ENCODE measurements at places on chromosomes 4 and X.

- no peak overlapping the region for H3K4me3 ChIP-seq
- no peaks in the 10 kb centered on the region for H3K27me3 ChIP-seq
- no peak for DNase-seq
These were observed 235.3 kb downstream of the TENM3 start for GRCh38 chr4:182478475-182478874.

DNA sequence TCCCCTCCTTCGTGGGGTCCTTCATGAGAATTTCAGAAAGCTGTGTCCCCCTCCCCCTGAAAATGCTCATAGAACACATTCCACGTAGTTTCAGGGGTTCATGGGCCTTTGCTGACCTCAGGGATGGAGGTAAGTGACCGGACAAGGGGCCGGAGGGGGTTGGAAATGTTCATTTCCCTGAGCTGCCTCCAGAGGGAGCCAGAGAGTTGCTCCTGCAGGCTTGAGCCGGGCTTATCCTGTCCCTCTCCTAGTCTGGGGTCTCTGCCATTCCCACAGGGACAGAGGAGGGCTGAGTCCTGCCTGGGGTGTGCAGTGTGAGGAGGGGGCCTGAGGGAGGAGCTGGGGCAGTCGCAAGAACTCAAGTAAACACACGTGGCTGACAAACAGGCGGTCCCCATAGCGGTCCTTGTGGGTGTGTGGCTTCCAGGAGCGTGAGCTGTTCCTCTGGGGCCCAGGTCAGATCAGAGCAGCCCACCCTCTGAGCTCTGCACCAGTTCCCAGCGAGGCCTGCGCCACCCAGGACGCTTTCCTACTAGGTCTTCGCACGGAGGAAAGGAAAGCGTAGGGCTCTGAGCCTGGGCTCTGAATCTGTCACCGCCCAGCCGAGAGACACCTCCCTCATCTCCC, 62.5 kb downstream of the WFS1 start:
- H3K4me3 ChIP-seq: no peak overlapping the region
- no peaks in the 10 kb centered on the region for H3K36me3 ChIP-seq
- DNase-seq: no peak
- H3K4me1 ChIP-seq: no peaks in the 10 kb centered on the region
- H3K27ac ChIP-seq: no peak overlapping the region

DNA sequence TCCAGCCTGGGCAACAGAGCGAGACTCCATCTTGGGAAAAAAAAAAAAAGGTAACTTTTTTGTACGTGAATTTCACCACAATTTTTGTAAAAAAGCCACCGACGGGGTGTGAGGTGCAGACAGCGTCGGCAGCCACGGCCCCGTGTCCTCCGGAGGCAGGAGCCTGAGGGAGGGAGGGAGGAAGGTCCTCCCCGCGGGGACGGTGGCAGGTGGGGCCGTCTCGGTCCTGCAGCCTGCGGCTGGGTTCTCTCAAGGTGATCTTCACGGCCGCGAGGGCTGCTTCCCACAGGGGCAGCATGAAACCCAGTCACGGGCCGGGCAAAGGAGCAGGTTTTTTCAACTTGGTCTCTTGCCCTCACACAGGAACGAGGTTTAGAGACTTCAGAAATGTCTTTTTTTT, 14.0 kb downstream of the PLCXD1 start:
- H3K4me1 ChIP-seq: no peaks in the 10 kb centered on the region
- H3K36me3 ChIP-seq: peaks cover 74% of the 10 kb centered on the region
- DNase-seq: peak; percentile 56

DNA sequence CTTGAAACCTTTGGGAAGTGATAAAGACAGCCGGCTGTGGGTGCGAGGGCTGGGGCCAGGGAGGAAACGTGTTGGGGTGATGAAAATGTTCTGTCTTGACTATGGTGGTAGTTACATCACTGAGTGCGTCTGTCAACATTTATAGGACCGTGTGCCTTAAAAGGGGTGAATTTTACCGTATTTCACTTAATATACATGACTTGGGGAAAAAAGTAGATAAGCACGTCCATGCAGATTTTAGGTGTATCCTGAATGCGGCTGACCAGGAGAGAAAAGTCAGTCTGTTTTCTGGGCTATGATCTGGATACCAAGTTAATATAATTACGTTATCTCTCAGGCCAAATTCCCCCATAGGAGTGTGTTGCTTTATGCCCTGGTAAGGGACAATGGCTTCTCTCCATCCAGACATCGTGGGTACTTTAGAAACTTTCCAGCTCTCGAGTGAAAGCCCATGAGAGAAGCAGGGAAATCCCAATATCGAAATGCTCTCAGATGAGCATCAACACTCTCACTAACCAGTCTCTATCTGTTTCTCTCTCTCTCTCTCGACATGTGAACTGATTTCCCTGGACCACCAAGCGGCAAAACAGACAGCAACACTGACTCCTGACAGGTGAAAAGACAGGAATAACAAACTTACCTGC, 71.5 kb downstream of the IRF2 start:
- H3K4me3 ChIP-seq: no peak overlapping the region
- peaks cover 59% of the 10 kb centered on the region for H3K36me3 ChIP-seq
- peaks cover 39% of the 10 kb centered on the region for H3K4me1 ChIP-seq
- no peak overlapping the region for H3K27ac ChIP-seq
- no peak for DNase-seq

DNA sequence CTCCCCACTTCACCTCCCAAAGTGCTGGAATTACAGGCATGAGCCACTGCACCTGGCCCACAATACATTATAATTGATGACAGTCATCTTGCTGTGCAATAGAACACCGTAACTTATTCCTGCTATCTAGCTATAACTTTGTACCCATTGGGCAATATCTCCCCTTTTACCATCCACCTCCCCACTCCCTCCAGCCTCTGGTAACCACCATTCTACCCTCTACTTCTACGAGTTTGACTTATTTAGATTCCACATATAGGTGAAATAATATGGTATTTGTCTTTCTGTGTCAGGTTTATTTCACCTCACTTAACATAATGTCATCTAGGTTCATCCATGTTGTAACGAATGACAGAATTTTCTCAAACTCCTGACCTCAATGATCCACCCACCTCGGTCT, 8.2 kb upstream of the TEX11 start:
- H3K4me3 ChIP-seq: no peak overlapping the region
- H3K27ac ChIP-seq: no peak overlapping the region
- H3K27me3 ChIP-seq: no peaks in the 10 kb centered on the region
- no peak for DNase-seq
- H3K4me1 ChIP-seq: no peaks in the 10 kb centered on the region

- H3K4me1 ChIP-seq: no peaks in the 10 kb centered on the region
- no peak overlapping the region for H3K27ac ChIP-seq
- no peak overlapping the region for H3K4me3 ChIP-seq
These were observed 148.6 kb downstream of the KIT start for GRCh38 chr4:54806351-54806750.

GRCh38 chrX:68041110-68041509, 392.2 kb downstream of the OPHN1 start:
- DNase-seq: no peak
- no peaks in the 10 kb centered on the region for H3K4me1 ChIP-seq
- H3K27me3 ChIP-seq: no peaks in the 10 kb centered on the region
- H3K36me3 ChIP-seq: no peaks in the 10 kb centered on the region
- H3K27ac ChIP-seq: no peak overlapping the region

DNA sequence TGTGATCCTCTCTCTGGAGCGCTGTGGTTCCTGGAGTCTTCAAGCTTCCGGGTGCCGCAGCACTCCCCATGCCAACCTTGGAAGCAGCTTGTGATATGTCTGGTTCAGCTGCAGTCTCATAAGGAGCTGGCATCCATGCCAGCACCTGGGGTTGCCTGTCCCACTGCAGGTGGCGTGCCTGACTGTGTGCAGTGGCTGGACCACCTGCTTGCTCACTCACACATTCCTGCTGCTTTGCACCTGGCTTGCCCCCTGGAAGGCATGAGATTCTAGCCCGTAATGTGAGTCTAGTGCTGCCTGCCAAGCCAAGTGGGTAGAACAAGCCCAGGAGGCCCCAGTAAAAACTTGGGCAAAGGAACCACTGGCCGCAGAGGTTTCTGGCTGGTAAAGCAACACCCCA, 687.2 kb upstream of the AADAT start:
- H3K4me3 ChIP-seq: no peak overlapping the region
- H3K27ac ChIP-seq: no peak overlapping the region
- no peaks in the 10 kb centered on the region for H3K27me3 ChIP-seq
- DNase-seq: no peak
- H3K36me3 ChIP-seq: no peaks in the 10 kb centered on the region

- peaks cover 55% of the 10 kb centered on the region for H3K36me3 ChIP-seq
- no peaks in the 10 kb centered on the region for H3K4me1 ChIP-seq
- no peak for DNase-seq
- H3K27me3 ChIP-seq: no peaks in the 10 kb centered on the region
- no peak overlapping the region for H3K27ac ChIP-seq
These were observed 77.9 kb downstream of the CEP135 start for GRCh38 chr4:56026596-56026995.

- no peaks in the 10 kb centered on the region for H3K27me3 ChIP-seq
- no peak for DNase-seq
- no peak overlapping the region for H3K27ac ChIP-seq
- H3K4me1 ChIP-seq: no peaks in the 10 kb centered on the region
These were observed 80.0 kb upstream of the NALF2 start for GRCh38 chrX:69424161-69424560.

- H3K4me1 ChIP-seq: no peaks in the 10 kb centered on the region
- H3K36me3 ChIP-seq: no peaks in the 10 kb centered on the region
- no peaks in the 10 kb centered on the region for H3K27me3 ChIP-seq
- no peak for DNase-seq
- no peak overlapping the region for H3K27ac ChIP-seq
These were observed 11.3 kb upstream of the MAGEA10 start for GRCh38 chrX:152149648-152150047.

GRCh38 chr4:153465615-153466080, 512 bp upstream of the TMEM131L start:
- H3K36me3 ChIP-seq: no peaks in the 10 kb centered on the region
- peak overlapping the region; percentile 39 for H3K27ac ChIP-seq
- DNase-seq: no peak
- H3K4me1 ChIP-seq: peaks cover 26% of the 10 kb centered on the region

- no peaks in the 10 kb centered on the region for H3K27me3 ChIP-seq
- no peak overlapping the region for H3K27ac ChIP-seq
- no peaks in the 10 kb centered on the region for H3K4me1 ChIP-seq
- H3K4me3 ChIP-seq: no peak overlapping the region
- no peak for DNase-seq
These were observed 102.0 kb upstream of the ZNF827 start for GRCh38 chr4:146040623-146041022.

- DNase-seq: no peak
- H3K27me3 ChIP-seq: no peaks in the 10 kb centered on the region
- no peak overlapping the region for H3K4me3 ChIP-seq
- H3K27ac ChIP-seq: no peak overlapping the region
These were observed 194.6 kb upstream of the STK26 start for GRCh38 chrX:131828482-131828881.
